ENCODE measurements at places on chromosomes 7 and 10.

DNA sequence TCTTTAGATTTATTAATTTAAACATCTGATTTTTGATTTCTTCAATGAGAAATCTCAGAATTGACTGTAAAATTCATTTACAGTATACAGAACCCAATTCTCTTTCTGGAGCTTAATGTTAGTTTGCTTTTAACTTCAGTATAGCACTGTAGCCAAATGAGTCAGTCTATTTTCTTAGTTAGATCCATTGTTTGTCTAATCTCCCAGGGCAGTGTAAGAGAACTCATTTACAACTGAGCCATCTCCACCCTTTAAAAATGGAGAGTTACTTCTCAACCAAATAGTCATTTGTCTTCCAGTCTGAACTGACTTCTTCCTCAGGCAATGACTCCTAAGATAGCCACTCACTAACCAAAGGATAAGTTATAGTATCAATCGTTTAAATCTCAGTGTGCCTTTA is 3.0 kb upstream of the WNT2 start:
- H3K27ac ChIP-seq: no peak overlapping the region
- H3K36me3 ChIP-seq: no peaks in the 10 kb centered on the region
- peaks cover 8% of the 10 kb centered on the region for H3K4me1 ChIP-seq
- DNase-seq: no peak
- peaks cover 84% of the 10 kb centered on the region for H3K27me3 ChIP-seq

DNA sequence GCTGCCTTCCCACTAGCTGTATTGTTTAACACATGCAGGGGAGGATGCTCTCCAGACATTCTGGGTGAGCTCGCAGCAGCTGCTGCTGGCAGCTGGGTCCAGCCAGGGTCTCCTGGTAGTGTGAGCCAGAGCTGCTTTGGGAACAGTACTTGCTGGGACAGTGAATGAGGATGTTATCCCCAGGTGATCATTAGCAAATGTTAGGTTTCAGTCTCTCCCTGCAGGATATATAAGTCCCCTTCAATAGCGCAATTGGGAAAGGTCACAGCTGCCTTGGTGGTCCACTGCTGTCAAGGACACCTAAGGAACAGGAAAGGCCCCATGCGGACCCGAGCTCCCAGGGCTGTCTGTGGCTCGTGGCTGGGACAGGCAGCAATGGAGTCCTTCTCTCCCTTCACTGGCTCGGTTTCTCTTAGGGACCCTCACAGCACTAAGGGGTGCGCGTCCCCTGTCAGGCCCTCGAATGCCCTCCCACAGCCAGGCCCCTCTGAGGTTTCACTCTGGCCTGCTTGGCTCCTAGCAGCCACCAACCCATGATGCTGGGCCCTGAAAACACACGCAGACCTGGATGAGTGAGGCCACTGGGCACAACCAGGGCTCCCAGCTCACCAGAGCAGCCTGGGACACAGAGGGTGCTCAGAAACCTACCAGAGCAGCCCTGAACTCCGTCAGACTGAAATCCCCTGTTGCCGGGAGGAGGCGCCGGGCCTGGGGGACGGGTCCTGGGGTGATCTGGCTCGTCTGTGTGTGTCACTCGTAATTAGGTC is 173.0 kb upstream of the LANCL2 start:
- no peak overlapping the region for H3K27ac ChIP-seq
- DNase-seq: no peak
- peaks cover 10% of the 10 kb centered on the region for H3K4me1 ChIP-seq
- no peak overlapping the region for H3K4me3 ChIP-seq

GRCh38 chr7:107924841-107925504 is 34.0 kb downstream of the DLD start:
- H3K27me3 ChIP-seq: no peaks in the 10 kb centered on the region
- DNase-seq: no peak
- no peak overlapping the region for H3K27ac ChIP-seq

DNA sequence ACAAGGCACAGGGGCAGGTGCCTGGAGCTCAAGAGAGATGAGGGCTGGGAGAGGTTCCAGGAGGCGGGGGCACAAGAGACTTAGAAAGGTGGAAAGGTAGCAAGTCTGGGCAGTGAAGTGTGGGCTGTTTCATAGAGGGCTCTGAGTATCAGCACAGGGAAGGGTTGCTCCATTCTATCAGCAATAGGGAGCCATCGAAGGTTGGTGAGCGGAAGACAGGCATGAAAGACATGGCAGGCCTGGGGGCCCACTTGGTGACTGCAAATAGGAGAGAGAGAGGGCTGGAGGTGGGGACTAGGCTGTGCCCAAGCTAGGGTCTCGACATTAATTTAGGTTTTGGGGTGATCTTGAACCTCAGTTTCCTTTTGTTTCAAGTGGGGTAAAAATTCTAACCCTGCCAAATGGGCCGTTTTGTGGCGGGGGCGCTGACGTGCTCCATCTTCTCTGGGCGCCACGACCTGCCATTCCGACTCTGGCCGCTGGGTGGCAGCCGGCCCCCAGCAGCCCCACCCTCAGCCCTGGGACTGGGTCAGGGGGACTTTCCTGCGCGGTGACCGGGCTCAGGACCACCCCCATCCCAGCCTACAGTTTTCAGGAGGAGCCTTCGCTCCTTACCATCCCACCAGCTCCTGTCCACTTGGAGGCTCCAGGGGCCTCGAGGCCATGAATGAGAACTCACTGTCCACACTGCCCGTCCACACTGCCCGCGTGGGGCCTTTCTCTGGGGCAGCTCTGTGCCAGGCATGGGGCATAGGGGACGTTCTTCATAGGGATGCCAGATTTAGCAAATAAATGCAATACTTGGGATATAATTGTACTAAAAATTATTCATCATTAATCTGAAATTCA is 37.2 kb upstream of the PCBD1 start:
- no peaks in the 10 kb centered on the region for H3K4me1 ChIP-seq
- no peaks in the 10 kb centered on the region for H3K27me3 ChIP-seq
- H3K4me3 ChIP-seq: no peak overlapping the region

DNA sequence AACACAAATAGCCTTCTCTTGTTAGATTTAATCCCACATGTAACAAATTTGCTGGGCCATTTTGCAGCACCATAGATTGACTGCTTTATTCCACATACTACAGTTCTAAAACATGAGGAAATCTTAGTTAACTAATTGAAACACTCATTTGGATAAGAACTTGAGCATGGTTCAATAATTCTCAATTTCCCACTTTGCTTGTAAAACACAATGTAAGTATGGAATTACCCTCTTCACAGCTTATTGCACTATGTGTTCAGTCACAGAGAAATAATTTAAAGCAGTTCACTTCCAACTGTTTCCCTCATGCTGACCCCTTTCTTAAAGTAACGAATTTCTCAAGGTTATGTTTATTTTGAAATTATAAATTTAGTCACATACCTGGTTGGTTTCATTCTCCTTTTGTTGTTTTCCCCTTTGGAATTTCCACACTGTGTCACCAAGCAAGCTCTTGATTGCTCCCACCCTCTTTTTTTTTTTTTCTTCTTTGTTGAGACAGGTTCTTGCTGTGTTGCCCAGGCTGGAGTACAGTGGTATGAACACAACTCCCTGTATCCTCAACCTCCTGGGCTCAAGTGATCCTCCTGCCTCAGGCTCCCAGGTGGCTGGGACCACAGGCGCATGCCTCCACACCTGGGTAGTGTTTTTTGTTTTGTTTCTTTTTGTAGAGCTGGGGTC is 425.4 kb downstream of the EXOC4 start:
- H3K4me1 ChIP-seq: no peaks in the 10 kb centered on the region
- H3K4me3 ChIP-seq: no peak overlapping the region
- no peak for DNase-seq
- H3K27ac ChIP-seq: no peak overlapping the region
- H3K36me3 ChIP-seq: no peaks in the 10 kb centered on the region
- no peaks in the 10 kb centered on the region for H3K27me3 ChIP-seq

- no peak overlapping the region for H3K27ac ChIP-seq
- no peaks in the 10 kb centered on the region for H3K4me1 ChIP-seq
- no peaks in the 10 kb centered on the region for H3K27me3 ChIP-seq
- no peaks in the 10 kb centered on the region for H3K36me3 ChIP-seq
- no peak for DNase-seq
These were observed 98.8 kb upstream of the ZNF722 start for GRCh38 chr7:63899691-63900393.

DNA sequence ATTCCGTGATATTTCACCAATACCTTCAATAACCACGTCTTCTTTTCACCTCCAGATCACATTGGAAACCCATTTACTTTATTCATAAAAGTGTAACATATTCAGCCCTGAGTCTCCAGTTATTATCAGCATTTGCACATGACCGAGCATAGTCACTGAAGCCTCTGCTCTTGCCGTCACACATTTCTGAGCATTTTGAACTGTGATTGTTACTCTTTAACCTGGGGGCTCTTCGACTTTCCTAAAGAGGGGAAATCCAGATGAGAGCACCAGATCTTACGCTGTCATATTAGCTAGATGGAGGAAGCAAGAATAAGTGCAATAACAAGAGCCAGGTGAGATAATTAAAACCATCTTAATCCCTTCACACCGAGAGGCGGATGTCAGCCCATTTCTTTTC is 260.0 kb upstream of the NRP1 start:
- no peak overlapping the region for H3K27ac ChIP-seq
- no peaks in the 10 kb centered on the region for H3K36me3 ChIP-seq
- no peak overlapping the region for H3K4me3 ChIP-seq
- peaks cover 9% of the 10 kb centered on the region for H3K4me1 ChIP-seq
- H3K27me3 ChIP-seq: no peaks in the 10 kb centered on the region

GRCh38 chr10:44470784-44471183 is 85.9 kb upstream of the CXCL12 start:
- no peaks in the 10 kb centered on the region for H3K36me3 ChIP-seq
- no peak overlapping the region for H3K4me3 ChIP-seq
- DNase-seq: no peak
- H3K27me3 ChIP-seq: no peaks in the 10 kb centered on the region
- no peak overlapping the region for H3K27ac ChIP-seq
- no peaks in the 10 kb centered on the region for H3K4me1 ChIP-seq

GRCh38 chr10:48554656-48555055 is 50.2 kb downstream of the ARHGAP22 start:
- H3K4me3 ChIP-seq: no peak overlapping the region
- no peak for DNase-seq
- no peaks in the 10 kb centered on the region for H3K27me3 ChIP-seq
- H3K36me3 ChIP-seq: no peaks in the 10 kb centered on the region

GRCh38 chr7:99143521-99143852 is 421 bp downstream of the SMURF1 start:
- H3K4me3 ChIP-seq: peak overlapping the region; percentile 96
- H3K4me1 ChIP-seq: peaks cover 31% of the 10 kb centered on the region
- H3K27ac ChIP-seq: peak overlapping the region; percentile 86
- no peak for DNase-seq

GRCh38 chr7:69864274-69864673 is 266.0 kb downstream of the AUTS2 start:
- no peak overlapping the region for H3K4me3 ChIP-seq
- no peaks in the 10 kb centered on the region for H3K36me3 ChIP-seq
- H3K27me3 ChIP-seq: no peaks in the 10 kb centered on the region

DNA sequence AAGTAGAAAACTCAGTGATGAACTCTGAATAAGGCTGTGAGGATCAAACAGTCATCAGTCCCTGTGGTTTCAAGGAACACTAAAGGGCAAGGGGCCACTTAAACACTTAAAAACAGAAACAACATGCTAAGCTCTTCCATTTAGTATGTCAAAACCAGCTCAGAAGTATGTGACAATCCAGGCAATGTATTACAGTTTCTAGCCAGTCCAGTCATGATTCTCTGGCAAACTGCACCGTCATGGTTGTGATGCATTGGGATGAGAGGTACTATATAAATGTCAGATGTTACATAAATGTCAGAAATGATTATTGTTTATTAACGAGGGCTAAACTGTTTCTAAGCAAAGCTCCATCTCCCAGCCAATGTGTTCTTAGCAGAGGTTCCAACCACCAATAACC is 4.7 kb upstream of the CREB5 start:
- no peak for DNase-seq
- no peak overlapping the region for H3K27ac ChIP-seq
- peaks cover 25% of the 10 kb centered on the region for H3K4me1 ChIP-seq
- no peaks in the 10 kb centered on the region for H3K36me3 ChIP-seq
- no peak overlapping the region for H3K4me3 ChIP-seq
- peaks cover 66% of the 10 kb centered on the region for H3K27me3 ChIP-seq

DNA sequence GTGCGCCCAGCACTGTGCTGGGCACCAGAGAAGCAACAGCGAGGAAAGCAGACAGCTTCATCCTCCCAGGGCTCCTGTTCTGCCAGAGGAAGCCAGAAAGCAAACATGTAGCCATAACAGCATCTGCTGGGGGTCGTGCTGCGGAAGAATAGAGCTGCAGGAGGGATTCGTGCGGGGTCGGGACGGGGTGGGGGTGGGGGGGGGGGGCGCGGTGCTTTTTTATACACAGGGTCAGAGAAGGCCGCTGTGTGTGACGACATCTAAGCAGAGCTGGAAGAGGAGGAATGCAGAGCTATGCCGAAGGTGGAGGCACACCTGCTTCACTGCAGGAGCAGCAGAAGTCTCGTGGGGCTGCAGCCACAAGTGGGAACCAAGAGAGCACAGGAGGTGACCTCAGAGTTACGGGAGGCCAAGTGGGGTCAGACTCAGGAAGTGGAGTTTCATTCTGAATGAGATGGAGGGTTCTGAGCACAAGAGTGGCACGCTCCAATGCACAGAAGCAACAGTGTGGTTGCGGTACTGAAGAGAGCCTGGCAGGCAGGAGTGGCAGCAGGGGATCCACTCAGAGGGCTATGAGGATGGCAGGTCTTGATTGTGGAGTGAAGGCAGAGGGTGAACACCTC is 11.1 kb downstream of the PKD1L1 start:
- no peaks in the 10 kb centered on the region for H3K36me3 ChIP-seq
- H3K4me1 ChIP-seq: peaks cover 25% of the 10 kb centered on the region

DNA sequence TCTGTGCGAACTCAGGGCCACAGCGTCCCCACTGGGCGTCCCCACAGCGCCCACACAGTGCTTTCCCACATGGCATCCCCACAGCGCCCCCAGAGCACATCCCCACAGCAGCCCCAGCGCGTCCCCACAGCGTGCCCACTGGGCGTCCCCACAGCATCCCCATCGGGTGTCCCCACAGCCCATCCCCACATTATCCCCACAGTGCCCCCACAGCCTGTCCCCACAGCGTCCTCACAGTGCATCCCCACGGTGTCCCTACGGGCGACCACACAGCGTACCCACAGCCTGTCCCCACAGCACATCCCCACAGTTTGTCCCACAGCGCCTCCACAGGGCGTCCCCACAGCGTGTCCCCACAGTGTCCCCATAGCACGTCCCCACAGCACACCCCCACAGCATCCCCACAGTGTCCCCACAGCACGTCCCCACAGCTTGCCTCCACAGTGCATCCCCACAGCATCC is 131.6 kb downstream of the ACTR3B start:
- no peak overlapping the region for H3K27ac ChIP-seq
- H3K27me3 ChIP-seq: no peaks in the 10 kb centered on the region
- DNase-seq: no peak
- no peaks in the 10 kb centered on the region for H3K36me3 ChIP-seq

DNA sequence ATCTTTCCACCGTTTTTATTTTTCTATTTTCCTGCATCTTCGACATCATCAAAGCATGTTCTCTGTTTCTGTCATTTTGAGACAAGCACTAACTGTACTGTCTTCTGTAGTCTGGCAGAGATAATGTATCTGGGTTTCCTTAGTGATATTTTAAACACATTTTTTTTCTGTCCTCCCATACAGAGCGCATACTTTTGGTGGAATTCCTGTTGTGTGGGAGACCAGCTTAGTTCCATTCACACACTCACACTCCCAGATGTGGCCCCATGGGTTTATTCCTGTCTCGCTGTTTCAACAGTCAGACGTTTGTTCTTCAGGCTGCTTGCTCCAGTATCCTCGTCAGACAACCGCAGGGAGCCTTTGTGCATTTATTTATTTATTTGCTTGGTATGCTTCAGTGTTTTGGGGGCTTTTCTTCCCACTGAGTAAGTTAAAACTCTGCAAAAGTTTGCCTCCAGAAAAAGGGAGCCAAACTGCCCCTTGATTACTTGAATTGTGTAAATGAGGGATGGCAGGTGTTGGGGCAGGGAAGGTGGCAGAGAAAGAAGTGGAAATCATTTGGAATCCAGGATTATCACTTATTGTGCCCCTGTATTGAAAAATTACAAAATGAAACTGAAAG is 456.8 kb upstream of the KLF6 start:
- H3K4me3 ChIP-seq: no peak overlapping the region
- H3K27ac ChIP-seq: peak overlapping the region; percentile 85
- H3K36me3 ChIP-seq: no peaks in the 10 kb centered on the region
- no peaks in the 10 kb centered on the region for H3K27me3 ChIP-seq
- DNase-seq: peak; percentile 75

Measured in neural progenitor cell (in vitro differentiated cells).